ENCODE measurements at places on chromosomes 11 and 22.
A peak's percentile ranks its signal among the peaks of the same experiment; 100 is the strongest.

DNA sequence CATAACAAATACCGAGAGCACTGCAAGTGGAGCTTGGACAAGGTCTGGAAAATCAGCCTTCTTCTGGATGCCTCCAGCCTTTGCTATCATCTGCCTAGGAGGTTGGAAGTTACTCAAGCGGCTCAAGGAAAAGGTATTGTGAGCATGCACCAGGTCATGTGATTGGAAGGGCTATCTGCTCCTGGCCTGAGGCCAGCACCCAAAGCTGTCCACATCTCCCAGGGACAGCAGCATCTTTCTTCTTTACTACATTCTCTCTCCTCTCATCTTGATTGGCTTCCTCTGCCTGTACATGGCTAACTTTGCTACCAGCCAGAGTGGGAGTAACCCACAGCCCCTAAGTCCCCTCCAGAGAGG lies 44.2 kb upstream of the AMPD3 start:
- no peak for DNase-seq

GRCh38 chr11:22520521-22520920 lies 105.1 kb downstream of the FANCF start:
- DNase-seq: no peak

GRCh38 chr11:45805305-45806071 lies 539 bp downstream of the SLC35C1 start:
- no peak for DNase-seq

GRCh38 chr11:121253951-121254350 lies 38.6 kb upstream of the SC5D start:
- no peak for DNase-seq

DNA sequence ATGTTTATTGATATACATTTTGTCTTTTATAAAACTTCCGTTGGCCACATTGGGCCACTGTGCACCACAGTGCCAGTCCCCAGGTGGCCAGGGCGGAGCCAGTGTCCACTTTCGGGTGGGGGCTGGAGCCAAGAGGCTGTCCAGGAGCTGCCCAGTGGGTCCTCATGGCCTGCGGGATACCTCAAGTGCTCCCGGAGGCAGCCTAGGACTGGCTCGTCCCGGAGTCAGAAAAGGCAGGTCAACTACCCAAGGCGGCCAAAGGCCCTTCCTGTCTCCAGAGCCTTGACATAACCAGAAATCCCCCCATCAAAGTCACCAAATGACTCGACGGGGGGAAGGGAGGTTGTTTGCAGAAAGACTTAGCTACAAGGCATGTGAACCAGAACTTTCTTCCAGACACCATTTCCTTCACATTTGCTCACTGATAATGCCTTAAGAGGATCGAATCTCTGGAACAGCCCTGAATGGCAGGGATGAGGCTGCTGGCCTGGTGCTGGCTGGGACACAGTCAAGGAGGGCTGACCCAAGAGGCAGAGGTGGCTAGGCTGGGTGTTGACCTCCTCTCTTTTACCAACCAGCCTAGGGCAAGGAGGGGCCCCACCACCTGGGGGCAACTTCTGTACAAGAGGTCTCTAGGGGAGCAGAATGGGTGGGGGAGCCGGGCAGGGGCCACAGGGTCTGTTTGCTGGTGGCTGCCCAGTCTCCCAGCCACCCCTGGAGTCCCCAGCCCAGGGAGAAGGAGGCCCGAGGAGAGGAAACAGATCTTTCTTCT lies 8.4 kb downstream of the MRGPRF start:
- no peak for DNase-seq

DNA sequence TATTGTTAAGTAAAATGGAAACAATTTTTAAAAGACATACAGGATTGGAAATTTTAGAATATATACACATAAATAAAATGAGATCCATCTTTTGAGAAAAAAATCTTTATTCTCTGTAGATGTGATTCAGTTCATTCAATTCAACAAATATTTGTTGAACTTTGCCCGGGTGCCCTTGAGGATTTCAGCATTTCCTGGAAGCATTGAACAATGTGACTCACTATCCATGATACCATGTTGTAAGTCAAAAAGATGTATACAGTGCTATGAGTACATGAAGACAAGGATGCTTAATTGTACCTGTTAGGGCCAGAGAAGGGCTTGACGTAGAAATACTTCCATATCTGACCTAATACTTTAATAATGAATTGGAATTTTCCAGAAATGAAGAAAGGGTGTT lies 353.7 kb downstream of the METTL15 start:
- DNase-seq: no peak

GRCh38 chr11:112174789-112175598 lies at the start of gene BCO2:
TSS of gene BCO2 (plus strand) at chr11:112175512. CDS start at chr11:112175602, 90 bp downstream.
- DNase-seq: peak; percentile 57

All from stimulated activated CD4-positive, alpha-beta T cell treated with anti-CD3 and anti-CD28 coated beads, Interleukin-15, amount 100 ng/mL, for 24 hours (primary cell).